ENCODE measurements at places on chromosomes 3 and 15.

GRCh38 chr3:189513281-189514117, 117.7 kb upstream of the TP63 start:
- DNase-seq, result no peak

- no peak for DNase-seq
Measured at GRCh38 chr3:197951392-197951990, 1.5 kb downstream of the RPL35A start.

DNA sequence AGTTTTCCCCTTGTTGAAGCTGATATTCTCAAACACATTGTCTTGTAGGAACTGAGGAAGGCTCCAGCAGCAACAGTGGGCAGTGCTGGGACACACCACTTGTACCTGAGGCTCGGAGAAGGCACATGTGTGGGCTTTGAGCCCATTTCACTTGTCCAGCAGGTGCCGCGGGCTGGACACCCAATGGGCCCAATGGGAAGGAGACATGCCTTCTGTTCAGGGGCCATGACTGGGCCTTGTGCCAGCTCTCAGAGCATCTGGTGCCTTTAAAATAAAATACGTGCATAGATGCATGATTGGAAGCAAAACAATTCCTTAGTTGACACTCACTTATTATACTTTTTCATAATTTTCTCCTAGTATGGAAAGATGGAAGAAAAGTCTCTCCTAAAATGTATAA, 334.2 kb downstream of the KLF13 start:
- DNase-seq, result no peak

DNA sequence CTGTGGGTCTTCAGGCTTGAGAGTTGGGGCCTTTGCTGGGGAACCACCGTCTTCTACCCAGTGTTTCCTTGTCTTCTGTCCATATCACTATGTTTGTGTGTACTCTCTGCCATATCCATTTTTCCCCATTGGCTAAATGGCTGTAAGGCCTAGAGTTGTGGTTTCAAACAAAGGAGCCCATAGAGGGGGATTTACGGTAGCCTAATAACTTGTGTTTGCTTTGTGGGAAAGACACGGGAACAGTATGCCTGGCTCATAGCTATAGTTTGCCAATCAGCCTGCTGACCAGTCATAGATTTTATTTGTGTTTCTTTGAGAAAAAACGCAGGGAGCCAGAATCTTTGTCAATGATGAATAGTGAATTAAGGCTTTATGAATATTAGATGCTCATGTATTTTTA, 554.8 kb downstream of the NAALADL2 start:
- no peak for DNase-seq

- no peak for DNase-seq
Measured at GRCh38 chr15:94287794-94288246, 56.5 kb downstream of the MCTP2 start.

- DNase-seq, result no peak
Measured at GRCh38 chr3:139317660-139318430, 26.0 kb upstream of the MRPS22 start.

DNA sequence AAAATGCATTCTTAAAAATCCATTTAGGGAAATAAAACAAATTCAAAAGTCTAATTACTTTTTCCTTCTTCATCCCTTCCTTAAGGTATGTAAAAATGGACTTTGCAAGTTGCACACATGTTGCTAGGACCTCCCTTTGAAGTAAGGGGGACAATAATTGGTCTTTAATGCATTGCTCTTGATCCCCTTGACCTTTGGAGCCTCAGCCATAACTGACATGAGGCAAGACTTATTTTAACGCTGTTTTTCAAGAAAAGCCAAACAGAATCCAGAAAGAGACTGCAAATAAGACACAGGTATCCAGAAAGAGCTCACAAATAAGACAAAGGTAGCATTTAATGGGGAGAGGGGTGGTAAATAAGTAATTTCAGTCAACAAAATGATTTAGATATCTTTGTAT, 301.4 kb downstream of the ULK4 start:
- DNase-seq, result no peak

- no peak for DNase-seq
Measured at GRCh38 chr15:58626378-58626777, 123.1 kb downstream of the ADAM10 start.

DNA sequence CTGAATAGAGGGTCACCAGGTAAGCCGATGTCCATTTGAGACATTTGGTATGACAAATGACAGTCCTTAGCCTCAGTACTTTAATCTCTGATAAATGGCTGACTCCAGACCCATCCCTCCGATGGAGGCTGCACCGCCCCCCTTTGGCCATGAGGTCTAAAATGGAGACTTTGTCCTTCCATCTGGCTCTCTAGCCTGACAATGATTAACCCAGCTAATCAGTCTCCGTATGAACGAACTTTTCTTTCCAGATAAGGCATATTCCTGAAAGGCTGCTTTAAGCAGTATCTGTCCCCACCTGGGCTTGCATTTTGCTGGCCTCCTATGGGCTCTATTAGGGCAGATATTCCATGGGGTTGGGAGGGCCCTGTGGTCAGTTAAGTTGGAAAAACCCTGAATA, 10.8 kb upstream of the MYZAP start:
- no peak for DNase-seq

DNA sequence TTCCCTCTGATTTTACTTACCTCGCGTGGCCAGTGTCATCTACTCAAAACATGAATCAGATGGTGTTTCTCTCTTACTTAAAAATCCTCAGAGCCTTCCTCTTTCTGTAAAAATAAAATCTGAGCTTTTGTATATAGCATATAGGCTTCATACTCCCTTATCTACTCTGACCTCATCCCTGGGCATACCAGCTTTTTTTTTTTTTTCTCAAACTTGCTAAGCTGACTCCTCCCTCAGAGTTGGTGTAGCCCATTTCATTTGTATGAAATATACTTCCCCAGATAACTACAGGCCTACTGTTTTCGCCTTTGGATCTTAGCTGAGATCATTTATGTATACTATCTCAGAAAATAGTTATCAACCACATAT, 648.9 kb upstream of the ALCAM start:
- no peak for DNase-seq

- no peak for DNase-seq
Measured at GRCh38 chr3:106208967-106209366, 340.2 kb upstream of the CBLB start.

- DNase-seq, result no peak
Measured at GRCh38 chr15:31024330-31024729, 32.9 kb upstream of the MTMR10 start.

- DNase-seq, result no peak
Measured at GRCh38 chr3:70409018-70409417, 96.6 kb upstream of the MDFIC2 start.

GRCh38 chr15:96403932-96404331, 73.4 kb downstream of the NR2F2 start:
- DNase-seq, result no peak

GRCh38 chr15:45469027-45469426, 53.5 kb downstream of the SLC30A4 start:
- DNase-seq, result no peak

- DNase-seq, result no peak
Measured at GRCh38 chr15:52255008-52255407, 40.6 kb downstream of the MYO5C start.

GRCh38 chr3:3629911-3630310, 169.3 kb upstream of the LRRN1 start:
- no peak for DNase-seq

Measured in stimulated activated CD8-positive, alpha-beta memory T cell treated with anti-CD3 and anti-CD28 coated beads, Interleukin-15, amount 100 ng/mL, for 24 hours (primary cell).